ENCODE measurements at places on chromosomes 1 and 21.

DNA sequence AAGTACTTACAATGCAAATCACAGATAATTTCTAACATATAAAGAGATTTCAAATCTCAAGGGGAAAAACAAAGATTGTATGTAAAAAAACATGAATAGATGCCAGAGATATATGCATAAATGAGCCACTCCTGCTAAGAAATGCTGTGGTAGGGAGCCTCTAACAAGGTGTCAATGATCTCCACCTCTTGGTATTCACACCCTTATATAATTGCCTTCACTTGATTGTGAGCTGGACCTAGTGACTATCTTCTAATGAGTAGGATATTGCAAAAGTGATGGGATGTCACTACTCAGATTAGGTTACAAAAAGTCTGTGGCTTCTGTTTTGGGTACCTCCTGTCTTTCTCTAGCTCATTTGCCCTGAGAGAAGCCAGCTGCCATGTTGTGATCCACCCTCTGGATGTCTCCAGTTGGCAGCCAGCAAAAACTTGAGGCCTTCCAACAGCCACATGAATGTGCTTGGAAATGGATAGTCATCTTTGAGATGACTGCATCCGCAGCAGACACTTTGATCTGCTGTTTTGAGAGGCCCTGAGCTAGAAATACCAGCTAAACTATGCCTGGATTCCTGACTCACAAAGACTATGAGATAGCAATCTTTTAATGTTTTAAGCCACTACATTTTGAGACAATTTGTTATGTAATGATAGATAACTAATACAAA is 196.1 kb upstream of the FGGY start:
- DNase-seq: no peak

GRCh38 chr21:44294391-44295162 is 5.3 kb upstream of the PFKL start:
- DNase-seq: peak; percentile 11

GRCh38 chr1:39332291-39332690 is 127.8 kb downstream of the MACF1 start:
- no peak for DNase-seq

DNA sequence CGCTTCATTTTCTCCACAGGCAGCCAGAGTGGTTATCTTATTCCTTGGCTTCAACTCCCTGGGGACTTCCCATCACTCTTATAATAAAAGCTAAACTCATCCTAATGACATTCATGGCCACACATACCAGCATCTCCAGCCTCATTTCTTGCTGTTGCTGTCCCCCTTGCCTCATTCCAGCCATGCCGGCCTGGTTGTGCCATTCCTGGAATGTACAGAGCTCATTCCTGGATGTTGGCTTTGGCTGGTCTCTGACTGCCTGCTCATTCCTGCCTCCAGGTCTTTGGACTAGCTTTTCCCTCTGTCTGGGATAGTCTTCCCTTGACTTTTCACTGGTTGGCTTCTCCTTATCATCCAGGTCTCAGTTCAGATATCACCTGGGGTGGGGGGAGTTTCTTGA is 2.4 kb upstream of the PEF1 start:
- no peak for DNase-seq

GRCh38 chr21:23809573-23809972 is 1797.7 kb downstream of the MRPL39 start:
- DNase-seq: no peak

- DNase-seq: no peak
Observed at GRCh38 chr21:45427331-45428271, 22.6 kb downstream of the COL18A1 start.

DNA sequence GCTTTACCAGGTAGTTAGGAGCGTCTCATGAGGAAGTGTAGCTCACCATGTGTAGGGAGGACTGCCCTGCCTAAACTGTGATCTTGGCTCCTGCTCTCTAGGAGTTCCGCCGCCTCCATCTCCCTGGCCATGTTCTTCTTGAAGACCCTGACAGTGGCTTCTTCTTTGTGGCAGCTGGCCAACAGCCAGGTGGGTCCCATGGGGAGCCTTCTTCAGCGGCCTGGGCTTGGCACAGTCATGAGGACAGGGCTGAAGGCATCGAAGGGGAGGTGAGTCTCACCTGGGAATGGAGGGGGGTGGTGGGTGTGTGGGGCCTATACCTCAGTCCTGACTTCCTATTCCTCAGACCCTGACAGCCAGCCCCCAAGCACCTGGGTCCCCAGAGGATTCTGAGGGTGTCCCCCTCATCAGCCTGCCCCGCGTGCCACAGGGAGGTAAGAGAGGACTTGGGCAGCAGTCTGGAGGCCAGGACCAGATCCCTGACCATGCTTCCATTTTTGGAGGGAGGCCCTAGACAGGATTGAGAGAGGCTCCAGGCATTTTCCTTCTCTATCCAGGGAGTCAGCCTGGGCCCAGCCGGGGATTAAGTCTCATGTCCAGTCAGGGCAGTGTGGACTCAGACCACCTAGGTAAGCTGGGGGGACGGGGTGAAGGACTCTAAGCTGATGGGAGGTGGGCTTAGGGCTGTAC is 21.4 kb downstream of the HYI start:
- no peak for DNase-seq
